Activated T-cell treated with anti-CD3 and anti-CD28 coated beads, Interleukin-2, amount 50 U/mL, for 72 hours (primary cell): ENCODE measurements at places on chromosomes 3 and 15. TPM values are rescaled to one million over a fixed set of nuclear protein-coding genes. Genes with fewer than 3 reads are reported as not detected.

- no peak overlapping the region for H3K27ac ChIP-seq
- peaks cover 5% of the 10 kb centered on the region for H3K4me1 ChIP-seq
- peaks cover 2% of the 10 kb centered on the region for H3K36me3 ChIP-seq
- DNase-seq, result no peak
- H3K4me3 ChIP-seq, result no peak overlapping the region
Measured at GRCh38 chr3:195698647-195699387, 22.0 kb upstream of the MUC20 start.

DNA sequence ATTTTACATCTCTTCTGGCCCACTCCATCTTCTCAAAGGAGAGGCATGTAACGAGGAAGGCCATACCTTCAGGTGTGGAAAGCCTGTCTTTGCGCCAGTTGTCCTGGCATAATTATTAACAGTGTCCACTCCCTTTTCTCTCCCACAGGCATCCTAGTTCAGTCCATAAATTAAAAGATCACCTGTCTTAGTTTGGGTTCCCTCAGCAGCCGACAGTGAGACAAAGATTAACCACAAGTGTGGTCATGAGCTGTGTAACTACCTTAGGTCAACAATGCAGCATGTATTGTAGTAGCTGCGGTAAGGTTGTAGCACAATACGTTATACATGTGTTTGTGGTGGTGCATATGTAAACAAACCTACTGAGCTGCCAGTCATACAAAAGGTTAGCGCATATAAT lies 103.3 kb upstream of the GALNT15 start:
- no peak overlapping the region for H3K4me3 ChIP-seq
- no peak overlapping the region for H3K27ac ChIP-seq
- H3K4me1 ChIP-seq, result no peaks in the 10 kb centered on the region
- no peaks in the 10 kb centered on the region for H3K27me3 ChIP-seq

- peaks cover 26% of the 10 kb centered on the region for H3K27me3 ChIP-seq
- no peaks in the 10 kb centered on the region for H3K36me3 ChIP-seq
- H3K4me3 ChIP-seq, result no peak overlapping the region
- H3K4me1 ChIP-seq, result no peaks in the 10 kb centered on the region
Measured at GRCh38 chr3:139318431-139318816, 25.4 kb upstream of the MRPS22 start.

DNA sequence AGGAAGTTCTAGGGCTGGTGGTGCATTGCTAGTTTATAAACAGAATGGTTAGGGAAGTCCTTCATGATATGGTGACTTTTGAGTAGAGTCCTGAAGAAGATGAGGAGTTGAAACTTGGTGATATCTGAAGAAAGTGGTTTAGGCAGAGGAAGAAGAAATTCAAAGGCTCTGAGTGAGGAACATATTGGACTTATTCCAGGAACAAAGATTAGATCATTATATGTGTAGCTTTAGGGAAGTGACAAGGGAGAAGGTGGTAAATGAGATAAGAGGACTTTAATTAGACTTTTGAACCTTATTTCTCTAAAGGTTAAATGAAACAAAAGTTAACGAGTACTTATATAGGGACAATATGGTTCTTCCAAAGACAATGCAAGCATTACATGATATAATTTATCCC lies 286.7 kb downstream of the DOCK3 start:
- peaks cover 6% of the 10 kb centered on the region for H3K27me3 ChIP-seq
- no peaks in the 10 kb centered on the region for H3K36me3 ChIP-seq
- H3K27ac ChIP-seq, result no peak overlapping the region
- H3K4me3 ChIP-seq, result no peak overlapping the region

GRCh38 chr15:62020576-62021160 lies 39.6 kb downstream of the VPS13C start:
- no peak for DNase-seq
- H3K36me3 ChIP-seq, result peaks cover 10% of the 10 kb centered on the region
- H3K4me3 ChIP-seq, result no peak overlapping the region
- H3K27ac ChIP-seq, result no peak overlapping the region
- no peaks in the 10 kb centered on the region for H3K4me1 ChIP-seq

- H3K4me1 ChIP-seq, result peaks cover 2% of the 10 kb centered on the region
- H3K4me3 ChIP-seq, result no peak overlapping the region
- no peak for DNase-seq
- no peak overlapping the region for H3K27ac ChIP-seq
- peaks cover 19% of the 10 kb centered on the region for H3K36me3 ChIP-seq
Measured at GRCh38 chr3:17065315-17065714, 180.6 kb downstream of the PLCL2 start.

GRCh38 chr3:160697637-160698380 lies 20.8 kb downstream of the ARL14 start:
- no peak overlapping the region for H3K27ac ChIP-seq
- H3K36me3 ChIP-seq, result no peaks in the 10 kb centered on the region
- peaks cover 6% of the 10 kb centered on the region for H3K4me1 ChIP-seq
- DNase-seq, result no peak
- H3K27me3 ChIP-seq, result no peaks in the 10 kb centered on the region

- no peaks in the 10 kb centered on the region for H3K36me3 ChIP-seq
- H3K27ac ChIP-seq, result no peak overlapping the region
- peaks cover 11% of the 10 kb centered on the region for H3K4me1 ChIP-seq
- H3K27me3 ChIP-seq, result peaks cover 52% of the 10 kb centered on the region
Measured at GRCh38 chr15:82803793-82804574, 1.9 kb downstream of the FSD2 start.

DNA sequence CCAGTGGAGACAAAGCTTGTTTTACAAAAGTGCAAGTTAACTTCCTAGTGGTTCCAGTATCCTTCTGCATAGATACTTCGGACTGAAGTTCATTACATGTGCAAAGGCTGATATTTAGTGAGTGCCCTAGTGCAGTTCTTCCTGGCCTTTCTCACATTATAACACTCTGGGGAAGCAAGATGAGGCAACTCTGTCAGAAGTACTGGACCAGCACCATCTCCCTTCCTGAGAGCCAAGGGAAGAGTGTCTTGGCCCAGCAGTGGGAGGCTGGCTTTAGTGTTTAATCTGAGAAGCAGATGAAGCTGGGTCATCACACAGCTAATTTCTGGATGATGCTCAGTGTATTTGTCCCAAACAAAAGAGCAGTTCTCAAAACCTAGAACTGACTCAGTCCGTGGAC lies 397.7 kb downstream of the CACNA2D3 start:
- no peak overlapping the region for H3K27ac ChIP-seq
- no peak overlapping the region for H3K4me3 ChIP-seq
- DNase-seq, result no peak

- H3K4me1 ChIP-seq, result peaks cover 7% of the 10 kb centered on the region
- H3K36me3 ChIP-seq, result peaks cover 13% of the 10 kb centered on the region
- peak; percentile 25 for DNase-seq
Measured at GRCh38 chr3:68996356-68996995, 17.0 kb downstream of the EOGT start.

RBP2 gene
- not detected for total RNA-seq

IL17RC gene
- total RNA-seq, result 0.41 TPM

DGKG gene
- total RNA-seq, result 0.42 TPM

RASGRP1 gene
- total RNA-seq, result 173 TPM
